ENCODE measurements at places on chromosomes 11 and 22.

DNA sequence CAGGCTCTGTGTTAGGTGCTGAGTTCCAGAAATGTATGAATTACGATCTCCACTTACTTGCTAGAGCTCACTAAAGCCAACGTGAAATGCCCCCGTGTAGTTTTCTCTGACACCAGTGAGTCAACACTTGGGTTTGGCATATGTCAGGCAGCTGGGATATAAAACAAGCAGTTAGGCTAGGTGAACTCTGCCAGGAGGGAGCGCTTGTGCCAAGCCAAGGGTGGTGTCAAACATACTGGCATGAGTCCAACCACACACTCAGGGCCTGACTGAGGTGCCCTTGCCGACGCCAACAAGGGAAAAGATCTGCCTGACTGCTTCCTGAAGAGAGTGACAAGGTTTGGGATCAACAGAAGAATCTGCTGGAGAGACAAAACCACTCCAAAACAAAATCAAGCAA, 167.8 kb upstream of the NARS2 start:
- no peak for DNase-seq

DNA sequence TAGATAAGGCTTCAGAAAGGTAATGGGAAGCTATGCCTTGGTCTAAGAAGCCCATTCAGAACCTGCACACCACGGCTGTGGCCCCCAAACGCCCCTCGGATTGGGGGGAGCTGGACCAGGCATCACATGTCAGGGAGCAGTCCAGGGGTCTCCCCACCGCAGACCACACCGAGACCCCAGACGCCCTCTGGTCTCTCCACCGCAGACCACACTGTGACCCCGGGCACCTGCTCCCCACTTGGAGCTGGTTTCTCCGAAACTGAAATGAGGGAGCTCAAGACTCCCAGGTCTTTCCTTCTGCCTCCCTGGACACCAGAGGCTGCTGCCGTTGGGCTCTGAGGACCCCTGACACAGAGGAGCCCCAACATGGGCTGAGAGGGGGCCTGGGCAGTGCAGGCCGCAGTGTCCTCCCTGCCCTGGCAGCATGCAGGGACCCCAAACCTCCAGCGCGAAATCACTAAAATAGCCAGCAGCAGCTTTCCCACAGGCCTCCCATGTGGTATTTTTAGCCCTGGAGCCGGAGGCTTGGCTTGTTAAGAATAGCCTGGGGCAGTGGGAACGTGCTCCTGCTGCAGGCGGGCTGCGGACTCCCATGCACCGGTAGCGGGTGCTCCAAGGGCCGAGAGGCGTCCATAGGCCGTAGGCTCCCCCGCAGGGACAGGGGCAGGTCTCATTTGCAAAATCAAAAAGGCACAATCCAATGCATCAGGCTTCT, 7.7 kb downstream of the LINC01488 start:
- no peak for DNase-seq

GRCh38 chr22:45452565-45453379, 39.3 kb downstream of the RIBC2 start:
- DNase-seq, result no peak

GRCh38 chr11:20178976-20179375, 18.7 kb upstream of the DBX1 start:
- no peak for DNase-seq

GRCh38 chr11:110518809-110519514, 89.2 kb downstream of the FDX1 start:
- no peak for DNase-seq
